ENCODE measurements at places on chromosomes 1 and 21.

DNA sequence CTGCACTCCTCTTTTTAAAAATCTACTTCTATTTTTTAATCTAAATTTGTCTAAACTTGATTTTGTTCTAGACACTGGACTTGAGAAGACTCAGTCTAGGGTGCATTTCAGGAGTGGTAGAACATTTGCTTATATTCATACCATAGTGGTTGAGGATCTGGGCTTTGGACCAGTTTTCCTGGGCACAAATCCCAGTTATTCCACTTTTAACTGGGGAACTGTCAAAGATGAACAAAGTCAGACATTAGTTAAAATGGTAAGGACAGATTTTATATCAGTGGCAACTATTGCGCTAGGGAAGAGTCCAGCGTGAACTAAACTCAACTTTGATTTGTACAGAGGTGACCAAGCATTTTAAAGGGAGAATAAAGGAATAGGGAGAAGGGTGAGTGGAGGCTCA, 102.4 kb downstream of the FMN2 start:
- DNase-seq, result peak; percentile 16

DNA sequence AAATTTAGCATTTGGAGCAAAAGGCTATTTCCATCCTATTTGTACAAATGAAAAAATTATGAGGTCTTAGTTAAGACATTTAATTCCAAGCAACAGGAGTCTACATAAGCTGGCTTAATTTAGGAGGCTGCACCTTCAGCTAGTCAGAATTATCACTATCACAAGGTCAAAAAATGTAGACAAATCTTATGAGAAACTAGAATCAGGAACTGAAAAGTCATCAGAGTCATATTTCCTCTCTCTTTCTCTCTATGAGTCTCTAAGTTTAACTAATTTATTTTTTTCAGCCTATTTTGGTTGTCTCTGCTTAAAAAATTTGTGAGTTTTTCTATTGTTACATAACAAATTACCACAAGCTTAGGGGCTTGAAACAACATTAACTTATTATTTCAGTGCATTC, 807.1 kb upstream of the PRMT6 start:
- DNase-seq, result no peak

- no peak for DNase-seq
Measured at GRCh38 chr1:14607295-14607694, 8.8 kb downstream of the KAZN start.

- DNase-seq, result no peak
Measured at GRCh38 chr1:158506369-158506987, 34.5 kb downstream of the OR10R2 start.

DNA sequence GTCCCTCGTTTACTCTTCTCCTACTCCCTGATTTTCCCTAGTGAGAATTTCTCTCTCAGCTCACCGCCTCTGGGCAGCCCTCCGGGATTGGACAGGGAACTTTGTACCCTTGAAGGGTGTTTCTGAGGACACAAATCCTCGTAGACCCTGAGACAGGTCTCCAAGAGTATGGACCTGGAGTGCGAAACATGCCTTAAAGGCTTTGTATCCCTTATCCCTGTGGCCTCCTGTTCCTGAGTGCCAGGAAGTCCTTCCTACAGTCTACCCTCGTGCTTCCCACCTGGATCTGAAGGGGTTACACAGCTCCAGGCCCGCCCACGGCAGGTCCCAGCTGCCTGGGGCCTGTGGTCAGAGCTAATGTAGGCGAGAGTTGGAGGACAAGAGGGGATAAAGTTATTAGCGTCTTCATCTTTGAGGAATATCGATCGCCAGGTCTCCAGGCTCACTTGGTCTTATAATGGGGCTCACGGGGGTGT, 7.6 kb upstream of the PEAR1 start:
- no peak for DNase-seq

DNA sequence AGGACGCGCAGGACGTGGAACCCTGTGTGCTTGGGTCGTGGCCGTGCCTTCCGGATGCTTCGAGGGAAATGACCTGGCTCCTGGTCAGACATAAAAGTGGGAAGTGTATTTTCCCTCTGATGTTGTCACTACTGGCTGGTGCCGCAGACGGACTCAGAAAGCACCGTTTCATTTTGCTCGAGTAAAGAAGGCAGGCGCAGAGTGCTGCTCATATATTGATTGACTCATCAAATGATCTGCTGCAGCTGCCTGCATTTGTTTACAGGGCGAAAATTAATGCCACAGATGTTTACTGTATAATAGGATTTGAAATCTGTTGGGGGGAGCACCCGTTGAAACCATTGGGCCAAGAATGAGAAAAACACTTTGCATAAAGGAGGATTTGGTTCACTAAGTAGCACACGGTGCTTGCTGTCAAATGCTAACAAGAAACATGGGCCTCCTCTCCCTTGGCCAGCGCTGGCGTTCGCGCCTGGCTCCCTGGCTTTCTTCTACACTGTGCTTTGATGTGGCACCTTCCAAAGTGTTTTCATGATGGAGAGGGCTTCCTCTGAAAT, 365.5 kb downstream of the CAMTA1 start:
- DNase-seq, result no peak

GRCh38 chr1:210244746-210245367, 12.3 kb downstream of the SERTAD4 start:
- no peak for DNase-seq

- no peak for DNase-seq
Measured at GRCh38 chr1:36159614-36160387, 3.8 kb downstream of the MAP7D1 start.

DNA sequence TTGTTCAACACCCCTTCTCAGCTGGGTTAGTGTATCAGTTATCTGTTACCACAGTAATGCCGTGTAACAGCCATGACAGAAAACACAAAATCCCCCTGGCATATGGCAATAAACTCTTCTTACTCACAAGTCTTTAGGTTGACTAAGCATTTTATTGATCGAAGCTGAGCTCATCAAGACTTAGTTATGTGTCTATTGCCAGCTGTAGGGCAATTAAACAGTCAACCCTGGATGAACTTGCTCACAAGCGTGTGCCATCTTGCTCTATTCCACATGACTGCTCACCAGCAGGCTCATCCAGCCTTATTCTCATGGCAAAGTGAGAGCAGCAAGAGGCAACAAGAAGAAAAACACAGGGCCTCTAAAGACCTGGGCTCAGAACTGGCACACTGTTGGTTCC, 333.8 kb upstream of the PTBP2 start:
- no peak for DNase-seq

DNA sequence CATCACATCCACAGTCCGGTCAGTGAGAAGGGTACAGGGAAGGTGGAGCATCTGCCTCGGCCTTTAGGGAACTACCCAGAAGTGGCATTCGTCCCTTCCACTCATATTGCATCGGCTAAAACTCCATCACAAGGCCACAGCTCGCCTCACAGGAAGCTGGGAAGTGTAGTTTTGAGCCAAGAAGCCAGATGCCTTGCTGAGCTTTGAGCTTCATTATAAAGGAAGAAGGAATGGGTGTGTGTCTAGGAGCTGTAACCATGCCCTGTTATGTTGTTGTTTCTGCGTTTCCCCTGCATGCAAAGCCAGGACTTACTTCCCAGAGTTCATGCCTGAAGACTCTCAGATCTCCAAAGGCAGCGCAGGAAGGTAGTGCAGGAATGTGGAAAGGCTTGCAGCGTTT, 61.1 kb downstream of the OPTC start:
- DNase-seq, result peak; percentile 20

DNA sequence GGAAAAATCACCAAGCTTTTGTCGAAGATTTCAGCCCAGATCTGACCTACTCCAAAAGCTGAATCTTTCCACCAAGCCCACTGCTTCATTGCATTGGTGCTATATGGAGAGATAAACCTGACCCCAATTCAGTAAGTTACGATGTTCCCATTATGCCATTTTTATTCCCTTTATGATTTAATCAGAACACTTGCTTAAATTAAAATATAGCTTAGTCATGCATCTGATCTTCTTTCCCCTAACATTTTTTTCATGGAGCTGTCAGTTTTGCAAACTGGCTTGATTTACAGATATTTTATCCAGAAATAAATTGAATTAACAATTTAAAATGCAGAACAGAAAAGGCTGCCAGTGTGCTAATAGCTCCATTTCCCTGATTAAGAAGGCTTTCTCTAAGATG, 503.5 kb upstream of the C1orf87 start:
- no peak for DNase-seq

DNA sequence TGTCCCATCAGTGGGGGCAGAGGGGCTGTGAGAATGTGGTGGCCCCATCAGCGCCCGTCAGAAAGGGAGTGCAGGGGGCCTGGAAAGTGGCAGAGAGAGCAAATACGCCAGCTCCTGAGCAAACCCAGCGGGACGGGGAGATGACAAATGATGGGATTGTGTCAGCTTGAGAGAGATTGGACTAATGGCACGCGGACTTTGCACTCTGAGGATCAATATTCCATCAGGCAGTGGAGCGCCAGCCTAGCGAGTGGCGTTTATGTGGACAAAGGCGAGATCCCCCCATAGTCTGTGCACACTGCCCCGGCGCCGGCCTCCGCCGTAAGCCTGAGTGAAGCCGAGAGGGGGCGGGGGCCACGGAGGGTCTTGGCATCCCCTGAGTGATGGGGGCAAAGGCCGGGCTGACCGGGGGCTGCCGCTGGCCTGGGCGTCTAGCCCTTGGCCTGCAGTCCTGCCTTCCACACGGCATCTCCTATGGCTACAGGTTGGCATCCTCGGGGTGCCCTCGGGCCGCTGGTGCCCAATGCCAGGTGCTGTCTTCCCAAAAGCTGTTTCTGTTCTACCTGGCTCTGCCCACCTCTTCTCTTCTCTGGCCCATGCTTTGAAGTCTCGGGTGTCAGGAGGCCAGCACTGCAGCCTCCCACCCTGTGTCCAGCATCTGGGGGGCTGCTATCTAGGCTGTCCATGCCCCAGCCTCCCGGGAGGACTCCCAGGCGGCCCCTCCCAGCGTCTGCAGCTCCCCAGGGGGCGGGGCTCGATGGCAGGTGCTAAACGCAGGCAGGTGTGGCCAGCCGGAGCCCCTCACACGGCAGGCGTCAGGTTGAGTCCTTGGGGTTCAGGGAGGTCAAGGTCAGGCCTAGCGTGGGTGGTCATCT, 46.5 kb downstream of the PRDM16 start:
- DNase-seq, result no peak
